Stimulated activated CD4-positive, alpha-beta T cell treated with anti-CD3 and anti-CD28 coated beads, Interleukin-15, amount 100 ng/mL, for 48 hours (primary cell): ENCODE measurements at places on chromosomes 7 and 10.

GRCh38 chr10:33005322-33006301, 47.6 kb upstream of the ITGB1 start:
- peak; percentile 30 for DNase-seq

DNA sequence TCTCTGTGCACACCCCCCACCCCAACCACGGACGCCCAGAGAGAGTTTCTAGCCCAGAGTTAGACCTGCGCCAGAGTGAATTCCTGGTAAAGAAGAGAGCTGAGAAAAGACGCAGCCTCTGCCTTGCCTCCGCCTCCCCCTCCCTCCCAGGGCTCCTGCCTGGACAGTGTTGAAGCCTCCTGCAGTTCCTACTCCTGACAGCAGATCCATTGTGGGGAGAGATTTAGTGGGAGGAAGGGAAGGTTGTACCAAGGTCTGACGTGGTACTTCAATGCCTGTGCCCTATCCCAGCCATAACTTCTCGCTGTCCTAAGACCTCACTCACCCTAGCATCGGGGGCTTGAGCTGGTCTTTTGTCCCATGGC, 952 bp downstream of the SRRM3 start:
- no peak for DNase-seq

DNA sequence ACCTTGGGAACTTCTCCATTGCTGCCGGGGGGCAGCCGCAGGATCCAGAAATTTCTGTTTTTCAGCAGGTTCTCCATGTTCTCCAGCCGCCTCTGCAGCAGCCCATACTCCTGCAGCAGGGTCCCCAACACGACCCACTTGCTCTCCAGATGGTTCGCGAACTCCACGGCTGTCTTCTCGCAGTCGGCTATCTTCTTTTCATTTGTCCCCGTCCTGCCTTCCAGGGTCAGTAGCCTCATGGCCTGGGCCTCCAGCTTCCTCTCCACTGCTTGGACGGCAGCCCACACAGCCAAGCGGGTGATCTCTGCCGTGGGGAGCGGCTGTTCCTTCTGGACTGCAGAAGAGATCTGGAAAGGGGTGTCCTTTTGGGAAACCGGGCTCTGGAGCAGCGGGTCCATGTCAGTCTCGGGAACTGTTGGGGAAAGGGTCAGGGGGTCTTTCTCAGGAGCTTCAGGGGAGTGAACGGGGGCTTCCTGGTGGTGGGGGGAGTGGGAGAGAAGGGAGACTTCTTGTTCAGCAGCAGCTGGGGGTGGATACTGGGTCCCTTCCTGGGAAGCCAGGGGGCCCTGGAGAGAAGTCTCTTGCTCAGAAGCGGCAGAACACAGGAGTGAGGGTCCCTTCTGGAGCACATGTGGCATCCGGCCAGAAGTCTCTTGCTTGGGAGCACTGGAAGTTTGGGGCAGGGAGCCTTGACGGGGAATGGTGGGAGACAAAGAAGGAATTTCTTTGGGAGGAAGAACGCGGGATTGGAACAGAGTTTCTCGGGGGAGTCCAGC, 5.5 kb downstream of the ZNF777 start:
- no peak for DNase-seq

DNA sequence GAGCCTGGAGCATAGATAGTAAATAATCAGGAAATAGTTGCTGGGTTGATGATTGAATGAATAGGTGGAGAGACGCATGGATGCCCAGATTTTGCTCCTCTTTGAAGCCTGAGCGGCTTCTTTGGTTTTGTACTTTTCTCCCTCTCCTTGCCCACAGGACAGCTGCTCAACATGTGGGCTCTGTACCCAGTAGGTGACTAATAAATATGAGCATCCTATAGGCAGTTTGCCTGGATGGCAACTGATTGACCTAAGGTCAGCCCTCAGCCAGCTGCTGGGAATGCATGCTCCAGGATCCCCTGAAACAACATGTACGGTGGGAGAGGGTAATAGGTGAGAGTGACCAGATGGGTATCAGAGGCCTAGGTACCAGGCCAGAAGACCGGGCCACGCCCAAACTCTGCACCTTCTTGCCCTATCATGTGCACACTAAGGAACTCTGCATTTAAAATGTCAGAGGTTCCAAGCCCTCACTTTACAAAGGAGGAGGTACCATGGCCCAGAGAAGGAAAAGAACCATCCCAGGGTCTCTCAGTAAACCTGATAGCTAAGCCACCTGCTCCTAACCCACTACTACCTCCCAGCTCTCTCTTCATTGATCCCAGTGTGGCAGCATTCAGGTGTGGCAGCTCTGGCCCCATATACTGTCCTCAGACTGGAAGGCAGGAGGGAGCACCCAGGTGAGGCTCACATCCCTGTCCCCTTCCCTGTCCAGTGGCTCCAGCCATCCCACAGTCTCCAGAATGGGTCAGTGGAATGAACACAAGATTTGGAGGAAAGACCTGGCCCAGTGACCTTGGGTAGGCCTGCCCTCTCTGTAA, 2.7 kb upstream of the ZCCHC24 start:
- DNase-seq: no peak

DNA sequence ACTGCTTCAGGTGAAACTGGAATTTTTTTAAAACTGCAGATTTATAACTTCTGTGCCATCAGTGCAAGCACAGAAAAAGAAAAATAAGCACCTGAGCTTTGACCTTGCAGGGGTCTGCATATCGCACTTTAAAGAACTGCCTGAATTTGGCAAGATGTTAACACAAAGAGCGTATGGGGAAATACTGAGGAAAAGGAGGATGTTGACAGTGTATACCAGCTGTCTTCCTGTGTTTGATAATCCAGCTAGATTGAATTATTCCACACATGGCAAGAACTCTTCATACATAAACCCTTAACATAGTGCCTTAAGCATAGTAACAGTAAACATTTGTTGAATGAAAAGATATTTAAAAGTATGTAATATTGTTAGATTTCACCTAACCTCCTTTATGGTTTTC, 30.0 kb downstream of the SMC3 start:
- no peak for DNase-seq

GRCh38 chr10:104028146-104028545, 57.5 kb downstream of the COL17A1 start:
- DNase-seq: peak; percentile 15

GRCh38 chr10:65670087-65670486, 1255.7 kb upstream of the LRRTM3 start:
- DNase-seq: no peak

DNA sequence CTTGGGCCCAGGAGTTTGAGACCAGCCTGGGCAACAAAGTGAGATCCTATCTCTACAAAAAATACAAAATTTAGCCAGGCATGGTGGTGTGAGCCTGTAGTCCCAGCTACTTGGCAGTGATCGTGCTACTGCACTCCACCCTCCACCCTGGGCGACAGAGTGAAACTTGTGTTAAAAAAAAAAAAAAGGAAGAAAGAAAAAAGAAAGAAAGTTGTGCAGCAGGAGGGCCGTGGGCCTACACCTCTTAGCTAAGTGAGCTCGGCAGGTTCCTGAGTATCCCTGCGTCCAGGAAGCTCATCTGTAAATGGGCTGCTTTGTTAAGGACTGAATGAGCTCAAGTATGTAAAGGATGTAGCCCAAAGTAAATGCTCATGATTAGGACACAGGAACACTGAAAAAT, 155.0 kb downstream of the RNF216 start:
- DNase-seq: no peak

GRCh38 chr7:75867390-75867717, 11.5 kb upstream of the RHBDD2 start:
- no peak for DNase-seq

DNA sequence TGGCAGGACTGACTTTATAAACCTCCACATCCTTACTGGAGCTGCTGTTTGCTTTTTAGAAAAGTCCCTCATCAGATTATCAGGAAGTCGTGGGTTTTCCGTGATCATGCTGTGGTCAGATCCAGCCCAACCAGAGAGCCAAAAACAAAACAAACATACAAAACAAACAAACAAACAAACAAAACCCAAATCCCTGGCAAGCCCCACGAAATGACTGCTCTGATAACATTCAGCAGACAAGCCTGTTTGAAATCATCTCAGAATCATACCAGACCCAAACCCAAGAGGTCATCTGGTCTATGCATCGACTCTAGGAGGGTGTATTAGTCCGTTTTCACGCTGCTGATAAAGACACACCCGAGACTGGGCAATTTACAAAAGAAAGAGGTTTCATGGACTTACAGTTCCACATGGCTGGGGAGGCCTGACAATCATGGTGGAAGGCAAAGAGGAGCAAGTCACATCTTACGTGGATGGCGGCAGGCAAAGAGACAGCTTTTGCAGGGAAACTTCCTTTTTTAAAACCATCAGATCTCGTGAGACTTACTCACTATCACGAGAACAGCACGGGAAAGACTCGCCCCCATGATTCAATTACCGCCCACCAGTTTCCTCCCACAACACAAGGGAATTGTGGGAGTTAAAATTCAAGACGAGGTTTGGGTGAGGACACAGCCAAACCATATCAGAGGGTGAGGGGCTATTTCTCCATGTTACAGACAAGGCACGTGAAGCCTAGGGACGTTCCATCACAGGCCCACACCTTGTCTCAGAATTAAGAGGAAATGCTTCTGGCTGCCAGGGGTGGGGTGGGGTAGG, 85.7 kb downstream of the PARP12 start:
- no peak for DNase-seq

DNA sequence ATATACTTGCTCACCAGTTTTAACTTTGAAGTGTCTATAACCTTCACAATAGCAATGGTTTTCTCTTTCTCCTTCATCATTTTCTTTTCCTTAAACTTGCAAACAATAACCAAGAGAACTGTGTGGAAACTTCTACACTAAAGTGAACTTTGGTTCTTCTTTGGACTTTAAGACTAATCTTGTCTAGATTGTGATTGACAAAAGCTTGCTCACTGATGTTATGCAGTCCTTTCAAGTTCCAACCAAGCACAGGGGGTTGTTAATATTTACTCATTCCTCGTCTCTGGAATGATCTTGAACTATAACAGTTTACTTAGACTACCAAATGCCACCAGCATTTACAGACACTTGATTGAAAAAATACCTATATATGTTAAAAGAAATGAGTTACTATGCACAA, 62.4 kb downstream of the TFEC start:
- no peak for DNase-seq

- DNase-seq: no peak
These were observed 643.7 kb downstream of the INHBA start for GRCh38 chr7:41058986-41059741.

GRCh38 chr7:2471022-2471329, 5.2 kb downstream of the GRIFIN start:
- DNase-seq: no peak

- no peak for DNase-seq
These were observed 89.1 kb downstream of the GALNT17 start for GRCh38 chr7:71221049-71221448.

GRCh38 chr10:106027240-106027639, 1137.3 kb downstream of the SORCS1 start:
- DNase-seq: no peak

GRCh38 chr7:50436133-50436806, 13.9 kb downstream of the FIGNL1 start:
- DNase-seq: no peak

GRCh38 chr10:97328646-97329453, 5.7 kb downstream of the FRAT2 start:
- DNase-seq: no peak

DNA sequence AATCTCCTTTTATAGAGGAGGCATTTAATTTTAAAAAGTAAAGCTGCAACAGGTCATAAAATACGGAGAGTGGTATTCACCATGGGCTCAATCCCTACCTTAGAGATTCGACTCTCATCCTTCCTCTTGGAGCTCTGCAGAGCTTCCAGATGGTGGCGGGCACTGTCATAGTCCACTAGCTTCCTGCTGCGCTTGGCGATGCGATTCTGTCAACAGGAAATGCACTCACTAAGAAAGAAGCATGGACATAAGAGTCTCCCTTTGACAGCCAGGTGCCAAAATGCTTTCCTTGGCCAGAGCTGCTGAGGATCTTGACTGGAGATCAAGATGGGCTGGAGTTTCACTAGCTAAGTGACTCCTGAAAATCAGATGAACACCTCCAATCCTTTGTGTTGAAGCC, 154.4 kb downstream of the AMPH start:
- no peak for DNase-seq

- DNase-seq: no peak
These were observed 228.9 kb upstream of the PITRM1 start for GRCh38 chr10:3401491-3401938.

DNA sequence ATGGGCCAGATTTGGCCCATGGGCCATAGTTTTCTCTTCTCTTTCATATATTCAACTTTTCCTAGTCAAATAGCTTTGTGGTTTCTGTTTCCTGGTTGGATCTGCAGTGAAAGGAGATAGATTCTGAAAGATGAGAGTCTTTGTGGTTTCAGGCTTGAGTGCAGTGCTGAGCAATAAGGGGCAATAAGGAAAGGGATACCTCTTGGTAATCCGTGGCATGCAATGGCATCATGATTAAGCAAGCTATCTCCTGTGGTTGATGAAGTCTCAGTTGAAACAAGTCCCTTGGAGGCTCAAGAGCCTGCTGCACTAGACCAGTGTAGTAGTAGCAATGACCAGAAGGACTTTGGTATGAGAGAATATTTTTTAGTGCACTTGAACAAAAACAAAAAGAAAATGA, 187.7 kb upstream of the CNTNAP2 start:
- no peak for DNase-seq

- no peak for DNase-seq
These were observed 11.6 kb downstream of the VENTX start for GRCh38 chr10:133249094-133249780.

DNA sequence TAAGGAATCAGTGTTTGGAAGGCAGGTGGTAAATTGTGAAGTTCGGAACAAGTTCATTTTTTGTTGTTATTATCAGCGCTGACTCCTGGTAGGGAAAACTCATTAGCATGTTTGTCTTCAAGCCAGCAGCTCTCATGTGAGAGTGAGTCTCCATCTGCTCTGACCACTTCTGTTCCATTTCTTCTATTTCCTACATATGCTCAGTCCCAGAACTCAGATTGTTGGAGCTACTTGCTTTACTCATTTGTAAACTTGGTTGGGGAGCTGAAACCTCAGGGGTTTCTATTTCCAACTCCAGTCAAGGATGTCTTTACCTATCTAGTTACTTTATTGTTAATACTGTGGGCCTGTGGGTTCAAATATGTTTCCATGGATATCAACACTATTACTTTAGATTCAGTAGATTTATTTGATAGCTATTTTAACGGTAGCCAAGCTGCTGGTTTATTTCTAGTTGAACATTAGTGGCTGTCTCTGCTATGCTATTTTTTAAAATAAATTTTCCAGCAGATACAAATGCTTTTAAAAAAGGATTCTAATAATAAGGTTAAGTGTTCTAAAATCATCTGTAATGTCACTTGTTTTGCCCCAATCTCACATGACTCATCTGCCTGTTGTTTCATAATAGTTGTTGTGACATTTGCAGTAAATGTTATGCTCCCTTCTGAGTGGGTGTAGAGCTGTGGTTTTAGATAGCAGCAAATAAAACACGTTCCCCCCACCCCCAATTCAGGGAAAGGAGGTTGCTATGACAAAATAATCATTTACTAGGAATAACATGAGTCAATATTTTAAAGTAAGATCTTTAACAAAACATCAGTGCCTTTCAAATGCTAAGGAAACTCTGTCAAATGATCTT, 143.3 kb downstream of the HDAC9 start:
- peak; percentile 6 for DNase-seq
